ENCODE measurements at places on chromosomes 5 and 9.

- DNase-seq = no peak
Observed at GRCh38 chr5:71978216-71978615, 129.1 kb upstream of the MAP1B start.

DNA sequence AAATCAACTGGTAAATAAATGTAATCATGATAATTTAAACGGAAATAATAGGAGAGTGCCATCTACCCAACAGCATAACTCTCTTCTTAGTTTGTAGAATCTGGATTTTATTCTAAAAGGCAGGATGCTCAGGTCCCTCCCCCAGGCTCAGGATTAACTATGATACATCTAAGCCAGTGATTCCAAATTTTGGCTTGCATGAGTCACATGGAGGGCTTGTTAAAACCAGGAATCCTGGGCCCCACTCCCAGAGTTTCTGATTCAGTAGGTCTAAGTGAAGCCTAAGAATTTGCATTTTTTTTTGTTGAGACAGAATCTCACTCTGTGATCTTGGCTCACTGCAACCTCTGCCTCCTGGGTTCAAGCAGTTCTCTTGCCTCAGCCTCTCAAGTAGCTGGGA lies 62.3 kb upstream of the ZFR start:
- DNase-seq = no peak

DNA sequence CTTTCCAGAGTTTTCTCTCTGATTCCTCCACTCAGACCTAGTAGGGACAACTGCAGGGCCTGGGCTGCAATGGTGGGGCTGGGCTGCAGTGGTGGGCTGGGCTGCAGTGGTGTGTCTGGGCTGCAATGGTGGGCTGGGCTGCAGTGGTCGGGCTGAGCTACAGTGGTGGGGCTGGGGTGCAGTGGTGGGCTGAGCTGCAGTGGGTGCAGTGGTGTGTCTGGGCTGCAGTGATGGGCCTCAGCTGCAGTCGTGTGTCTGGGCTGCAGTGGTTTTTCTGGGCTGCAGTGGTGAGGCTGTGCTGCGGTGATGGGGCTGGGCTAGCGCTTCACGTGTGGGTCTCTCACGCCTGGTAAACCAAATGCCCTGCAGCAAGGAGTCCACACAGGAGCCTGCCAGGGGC lies 27.4 kb downstream of the ABO start:
- no peak for DNase-seq

GRCh38 chr5:55033568-55033967 lies 9.5 kb downstream of the GZMK start:
- DNase-seq = no peak

GRCh38 chr5:133113331-133114061 lies 61.7 kb downstream of the HSPA4 start:
- DNase-seq = no peak

DNA sequence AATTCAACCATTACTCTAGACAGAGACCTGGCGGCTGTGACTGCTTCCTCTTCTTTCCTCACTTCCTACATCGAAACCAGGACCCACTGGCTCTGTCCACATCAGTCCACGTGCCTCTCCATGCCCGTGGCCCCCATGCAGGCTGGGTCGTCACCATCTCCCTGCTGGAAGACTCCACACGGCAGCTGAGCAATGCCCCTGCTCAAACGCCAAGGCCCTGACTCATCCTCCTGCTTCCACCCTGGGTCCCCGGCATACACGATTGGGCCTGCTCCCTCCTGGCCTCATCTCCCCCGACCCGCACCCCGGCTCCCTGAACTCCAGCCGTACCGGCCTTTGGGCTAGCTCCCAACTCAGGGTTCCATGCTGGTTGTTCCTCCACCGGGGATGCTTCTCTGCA lies 67.2 kb upstream of the IER5L start:
- DNase-seq = no peak

DNA sequence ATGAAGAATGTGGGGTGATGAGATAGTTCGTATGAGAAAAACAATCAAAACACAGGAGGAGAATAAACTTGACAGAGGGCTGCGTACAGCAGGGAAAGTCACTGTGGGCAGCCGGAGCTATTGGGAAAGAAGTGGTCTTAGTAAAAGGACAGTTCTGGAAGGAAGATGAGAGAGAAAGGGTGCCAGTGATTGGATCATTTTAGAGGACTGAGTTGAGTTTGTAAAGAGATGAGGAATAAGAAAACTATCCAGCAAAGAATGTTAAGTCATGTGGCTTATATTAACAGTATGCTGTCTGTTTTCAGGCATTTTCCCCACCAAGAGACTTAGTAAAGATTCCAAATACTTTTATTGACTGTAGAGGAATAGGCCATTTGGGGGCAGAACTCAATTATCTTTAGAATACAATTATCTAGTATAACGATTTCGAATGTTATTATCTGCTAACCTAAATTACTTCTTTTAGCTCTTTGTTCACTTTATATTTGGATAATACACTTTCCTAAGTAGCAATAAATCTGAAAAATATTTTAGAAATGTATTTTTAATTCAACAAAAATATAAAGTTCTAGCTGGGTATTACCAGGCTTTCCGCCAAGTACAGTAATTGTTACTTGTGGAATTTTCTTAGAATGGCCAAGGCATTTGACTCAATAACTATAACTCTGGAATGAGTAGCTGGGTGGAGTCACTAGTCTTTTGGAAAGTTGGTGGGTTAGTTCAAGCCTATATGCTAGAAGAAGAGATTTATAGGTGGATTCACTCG lies 15.5 kb upstream of the LOX start:
- no peak for DNase-seq

DNA sequence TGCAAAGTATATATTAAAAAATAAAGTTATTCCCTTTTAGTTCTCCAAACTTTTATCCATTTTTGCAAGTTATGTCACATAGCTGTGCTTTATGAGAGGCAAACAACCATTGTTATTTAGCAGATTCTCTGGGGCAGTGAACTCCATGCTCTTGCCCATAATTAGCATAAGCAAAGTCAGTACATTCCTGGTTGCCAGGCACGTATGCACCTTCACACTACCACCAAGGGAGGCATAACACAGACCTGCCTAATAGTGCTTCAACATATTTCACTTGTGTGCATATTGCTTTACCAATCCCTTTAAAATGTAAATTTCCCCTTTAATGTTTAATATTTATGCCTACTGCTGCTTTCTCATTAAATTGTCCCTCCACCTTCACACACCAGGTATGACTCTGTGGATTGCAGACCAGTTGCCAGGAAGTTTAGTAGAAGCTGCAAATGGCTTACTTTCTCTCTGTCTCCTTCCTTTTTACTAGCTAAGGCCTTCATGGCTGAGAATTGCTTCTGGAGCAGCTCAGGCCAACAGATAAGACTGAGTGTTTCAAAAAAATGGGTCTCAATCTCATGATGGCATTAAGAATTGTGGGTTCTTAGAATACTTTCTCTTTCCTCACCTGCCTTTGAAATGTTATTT lies 388.2 kb downstream of the PRR16 start:
- DNase-seq = no peak

DNA sequence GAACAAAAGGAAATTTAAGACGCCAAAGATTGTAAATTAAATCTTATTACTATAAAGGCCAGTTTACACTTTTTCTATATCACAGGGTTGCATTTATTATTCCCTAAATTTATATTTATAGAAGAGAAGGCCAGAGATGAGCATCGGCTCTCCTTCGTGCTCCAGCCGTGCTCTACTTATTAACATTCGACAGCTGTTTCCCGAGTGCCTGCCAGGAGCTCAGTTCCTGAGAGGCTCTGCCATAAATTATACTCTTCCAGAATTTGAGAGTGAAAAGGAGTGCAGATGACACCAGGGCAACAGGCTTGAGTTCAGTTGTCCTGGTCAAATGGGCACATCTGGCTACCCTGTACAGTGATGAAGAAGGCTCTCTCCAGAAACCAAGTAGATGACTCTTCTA lies 70.1 kb downstream of the PCSK5 start:
- no peak for DNase-seq

DNA sequence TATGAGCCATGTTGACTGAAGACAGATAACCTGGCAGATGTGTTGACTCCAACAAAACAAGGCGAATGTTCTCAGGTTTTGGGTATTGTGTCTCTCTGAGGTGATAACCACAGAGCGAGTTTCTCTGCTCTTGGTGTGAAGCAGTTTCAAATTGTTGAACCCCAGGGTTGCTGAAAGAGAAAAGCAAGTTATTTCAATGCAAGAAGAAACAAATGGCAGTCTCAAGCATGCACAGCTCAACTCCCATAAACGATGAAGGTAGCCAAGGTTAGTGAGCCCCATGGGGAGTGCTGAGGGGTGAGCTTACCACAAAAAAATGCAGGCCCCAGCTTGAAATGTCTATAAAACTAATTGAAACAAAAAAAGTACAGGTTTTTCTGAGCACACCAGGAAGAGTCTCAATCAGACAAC lies 220.8 kb upstream of the DAPK1 start:
- DNase-seq = no peak

DNA sequence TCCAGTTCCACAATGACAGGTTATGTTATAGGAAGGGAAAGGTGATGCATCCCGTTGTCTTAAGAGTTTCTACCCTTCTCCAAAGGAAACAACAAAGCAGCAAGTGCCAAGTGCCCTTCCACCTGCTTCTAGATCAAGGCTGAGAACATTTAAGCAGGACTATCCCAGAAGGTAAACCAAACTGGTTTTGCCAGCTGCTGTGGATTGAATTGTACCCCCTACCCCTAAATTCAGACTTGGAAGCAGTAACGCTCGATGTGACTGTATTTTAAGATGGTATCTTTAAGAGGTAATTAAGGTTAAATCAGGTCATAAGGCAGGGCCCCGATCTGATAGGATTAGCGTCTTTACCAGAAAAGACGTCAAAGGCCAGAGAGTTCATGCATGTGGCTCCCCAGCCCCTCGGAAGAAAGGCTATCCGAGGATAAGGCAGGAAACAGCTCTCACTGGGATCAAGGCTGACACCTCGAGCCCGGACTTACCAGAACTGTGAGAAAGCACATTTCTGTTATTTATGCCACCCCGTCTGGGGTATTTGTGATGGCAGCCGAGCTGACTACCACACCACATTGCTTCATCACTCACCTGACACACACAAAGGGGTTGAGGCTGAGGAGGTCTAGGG lies 179.1 kb upstream of the RAI14 start:
- no peak for DNase-seq

Measured in activated CD8-positive, alpha-beta memory T cell treated with anti-CD3 and anti-CD28 coated beads for 1 hour (primary cell).